ENCODE measurements at places on chromosomes 12 and 14.

GRCh38 chr14:96582411-96582961, 80.3 kb downstream of the PAPOLA start:
- DNase-seq, result no peak

GRCh38 chr14:104240434-104241157, 102.2 kb downstream of the KIF26A start:
- DNase-seq, result peak; percentile 53

- no peak for DNase-seq
These were observed 16.6 kb upstream of the SFSWAP start for GRCh38 chr12:131694116-131694838.

- no peak for DNase-seq
These were observed 317.0 kb upstream of the TMPO start for GRCh38 chr12:98198261-98198982.

- DNase-seq, result no peak
These were observed 26.2 kb upstream of the KTN1 start for GRCh38 chr14:55553791-55554190.

DNA sequence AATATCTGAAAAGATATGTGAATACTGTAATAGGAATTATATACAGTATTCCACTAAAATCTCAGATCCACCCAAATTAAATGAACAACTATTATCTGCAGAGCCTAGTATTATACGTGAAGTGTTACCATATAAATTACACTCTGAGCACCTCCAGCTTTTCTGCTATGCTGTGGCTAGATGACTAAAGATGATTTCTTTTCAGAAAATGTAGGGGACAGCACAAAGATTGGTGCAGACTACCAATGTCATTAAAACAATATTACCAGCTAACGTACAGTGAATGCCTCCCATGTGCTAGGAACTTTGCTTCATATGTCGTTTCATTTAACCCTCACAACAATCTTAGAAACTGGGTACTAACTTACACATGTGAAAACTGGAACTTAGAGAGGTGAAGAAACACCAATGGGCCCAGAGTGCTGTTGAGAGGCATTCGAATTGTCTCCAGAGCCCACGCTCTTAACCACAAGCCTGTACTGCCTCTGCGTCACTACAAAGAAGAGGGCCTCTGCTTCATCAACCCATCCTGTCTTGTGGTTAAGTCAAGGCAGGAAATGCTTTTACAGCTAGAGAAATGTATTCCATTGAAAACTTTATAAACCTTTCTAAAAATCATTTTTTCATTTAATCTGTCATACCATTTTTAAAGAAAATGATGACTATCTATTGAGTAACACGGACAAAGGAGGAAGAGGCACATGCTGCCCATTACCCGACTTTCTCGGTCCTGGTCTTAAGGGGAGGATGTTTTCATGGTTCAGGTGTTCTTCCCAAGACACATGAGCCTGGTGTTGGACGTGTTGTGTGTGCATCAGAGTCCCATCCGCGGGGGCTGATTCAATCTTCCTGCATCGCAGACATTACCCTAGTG, 1.3 kb downstream of the GPR65 start:
- no peak for DNase-seq

DNA sequence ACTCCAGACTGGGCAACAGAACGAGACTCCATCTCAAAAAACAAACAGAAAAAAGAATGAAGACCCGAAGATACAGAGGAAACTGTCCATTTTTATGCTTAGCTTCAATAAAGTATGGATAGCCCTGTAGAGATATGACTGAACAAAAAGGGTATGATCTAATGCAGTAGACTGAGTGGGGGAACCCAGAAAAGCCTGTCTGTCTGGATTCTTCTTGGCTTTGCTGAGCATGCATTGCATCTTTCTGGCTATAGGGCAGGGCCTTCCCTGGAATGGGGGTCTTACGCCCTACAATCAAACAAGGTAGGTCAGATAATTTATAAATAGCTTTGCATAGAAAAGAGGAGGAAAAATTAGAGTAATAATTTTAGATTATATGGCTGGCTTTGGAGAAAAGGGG, 10.1 kb downstream of the MIA2 start:
- DNase-seq, result no peak

DNA sequence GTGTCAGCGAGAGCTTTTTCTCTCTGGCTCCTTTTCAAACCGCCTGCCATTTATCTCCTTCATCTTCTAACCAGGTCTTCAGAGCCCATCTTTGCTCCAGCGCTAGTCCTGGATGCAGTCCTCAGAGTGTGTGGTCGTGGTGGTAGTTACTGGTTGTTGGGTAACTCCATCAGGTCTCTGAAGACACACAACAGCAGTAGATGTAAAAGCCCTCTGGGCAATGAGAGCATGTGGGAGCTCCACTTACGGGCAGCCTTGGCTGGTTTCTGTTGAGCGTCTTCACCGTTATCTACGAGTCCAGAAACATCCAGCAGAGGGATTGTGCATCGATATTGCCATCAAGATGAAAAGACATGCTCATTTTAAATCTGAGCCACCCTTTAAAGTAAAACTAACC, 61.2 kb downstream of the FBXL14 start:
- no peak for DNase-seq

Data from NCI-H187 (cell line).